ENCODE measurements at places on chromosomes 4 and X.
A peak's percentile ranks its signal among the peaks of the same experiment; 100 is the strongest.

GRCh38 chrX:46770817-46771163 lies 11.9 kb upstream of the SLC9A7 start:
- DNase-seq: no peak

DNA sequence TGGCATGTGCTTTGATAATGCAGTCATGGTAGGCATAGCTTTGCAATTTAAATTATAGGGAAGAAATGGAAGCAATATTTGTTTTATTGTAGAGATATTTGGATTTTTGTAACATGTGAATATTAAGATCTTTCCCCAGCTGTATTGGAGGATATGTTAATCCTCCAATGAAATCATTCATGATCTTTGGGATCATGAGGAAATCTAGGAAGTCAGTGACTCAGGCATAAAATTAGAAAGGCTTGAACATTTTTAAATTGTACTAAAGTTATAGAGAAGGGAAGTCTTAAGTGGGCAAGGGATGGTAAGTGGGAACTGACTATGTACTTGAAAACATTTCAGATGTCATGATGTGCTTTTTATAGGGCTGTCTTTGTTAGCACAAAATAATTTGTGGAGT lies 46.8 kb downstream of the FIP1L1 start:
- no peak for DNase-seq

GRCh38 chrX:19747652-19748610 lies 139.5 kb downstream of the SH3KBP1 start:
- peak; percentile 79 for DNase-seq

DNA sequence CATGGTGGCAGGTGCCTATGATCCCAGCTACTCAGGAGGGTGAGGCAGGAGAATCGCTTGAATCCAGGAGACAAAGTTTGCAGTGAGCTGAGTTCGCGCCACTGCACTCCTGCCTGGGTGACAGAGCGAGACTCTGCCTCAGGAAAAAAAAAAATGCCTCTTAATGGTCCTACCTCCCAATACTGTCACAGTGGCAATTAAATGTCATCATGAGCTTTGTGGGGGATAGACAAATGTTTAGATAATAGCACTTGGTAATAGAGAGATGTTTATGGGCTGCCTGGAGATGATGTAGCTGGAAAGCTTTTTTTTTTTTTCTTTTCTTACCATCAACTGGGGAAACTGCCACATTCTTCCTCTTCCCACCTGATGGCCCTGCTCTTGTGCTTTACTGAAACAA lies 33.0 kb downstream of the GRK4 start:
- no peak for DNase-seq

DNA sequence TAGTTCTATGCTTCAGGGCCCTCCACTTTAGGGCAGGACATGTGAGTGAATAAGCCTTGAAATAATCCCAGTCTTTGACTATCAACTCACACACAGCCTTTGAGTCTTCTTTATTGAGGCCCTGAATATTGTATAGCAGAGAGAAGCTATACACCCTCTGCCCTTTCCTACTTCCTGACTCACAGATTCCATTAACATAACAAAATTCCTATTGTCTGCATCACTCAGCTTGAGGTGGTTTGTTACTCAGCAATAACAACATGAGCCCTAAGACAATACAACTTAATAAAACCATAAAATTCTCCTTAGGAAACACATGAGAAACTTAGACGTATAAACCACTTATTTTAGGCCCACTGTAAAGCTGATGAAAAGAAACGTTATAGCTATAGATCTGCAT lies 680.3 kb upstream of the DIAPH2 start:
- no peak for DNase-seq

DNA sequence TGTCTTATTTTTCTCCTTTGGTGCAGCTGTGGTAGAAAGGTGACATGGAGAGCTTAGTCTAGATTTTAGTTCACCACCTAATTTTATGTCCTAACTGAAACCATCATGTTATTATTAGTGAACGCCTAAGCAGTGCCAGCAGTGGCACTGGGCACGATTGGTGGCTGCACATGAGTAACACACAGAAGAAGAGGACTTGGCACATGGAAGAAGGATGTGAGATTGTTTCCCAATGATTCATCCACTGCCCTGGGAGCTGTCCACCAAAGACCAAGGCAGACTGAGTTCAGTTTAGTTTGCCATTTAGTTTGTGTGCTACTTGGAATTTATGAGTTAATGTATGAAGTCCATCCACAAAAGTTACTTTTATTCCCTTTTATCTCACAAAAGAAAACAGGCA lies 68.1 kb upstream of the NAP1L5 start:
- no peak for DNase-seq

DNA sequence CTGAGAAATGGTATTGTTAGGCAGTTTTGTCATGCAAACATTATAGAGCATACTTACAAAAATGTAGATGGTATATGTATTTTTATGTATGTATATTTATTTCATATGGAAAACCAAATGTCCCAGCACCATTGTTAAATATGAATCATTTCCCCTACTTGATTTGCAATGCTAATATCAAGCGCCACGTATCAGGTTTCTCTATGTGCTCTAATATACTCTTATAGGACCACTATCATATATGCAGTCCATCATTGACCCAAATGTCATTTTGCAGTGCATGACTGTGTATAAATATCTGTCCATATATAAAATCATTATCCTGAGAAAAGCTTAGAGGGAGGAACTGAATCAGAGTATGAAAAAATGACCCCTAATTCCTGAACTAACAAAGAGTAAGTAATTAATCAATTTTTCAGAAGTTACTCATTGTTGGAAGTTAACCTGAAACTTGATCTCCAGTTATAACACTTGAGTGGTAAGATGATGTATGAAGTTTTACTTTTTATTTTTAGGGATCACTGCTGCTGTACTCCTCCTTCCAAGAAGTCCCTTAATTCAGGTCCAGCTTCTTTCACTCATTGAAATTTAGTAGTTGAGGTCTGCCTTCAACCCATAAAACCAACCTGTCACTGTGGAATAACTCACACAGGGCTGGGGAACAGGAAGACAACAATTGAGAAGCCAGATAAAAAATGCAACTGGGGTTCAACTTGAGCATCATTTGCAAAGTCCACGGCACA lies 134.8 kb upstream of the LDB2 start:
- DNase-seq: no peak

GRCh38 chrX:132955690-132956089 lies 2.7 kb downstream of the HS6ST2 start:
- no peak for DNase-seq

- DNase-seq: no peak
Measured at GRCh38 chr4:95643627-95644026, 94.9 kb upstream of the UNC5C start.

- no peak for DNase-seq
Measured at GRCh38 chrX:19794690-19795089, 92.7 kb downstream of the SH3KBP1 start.

- DNase-seq: peak; percentile 54
Measured at GRCh38 chr4:81562093-81562492, 90.4 kb upstream of the RASGEF1B start.

DNA sequence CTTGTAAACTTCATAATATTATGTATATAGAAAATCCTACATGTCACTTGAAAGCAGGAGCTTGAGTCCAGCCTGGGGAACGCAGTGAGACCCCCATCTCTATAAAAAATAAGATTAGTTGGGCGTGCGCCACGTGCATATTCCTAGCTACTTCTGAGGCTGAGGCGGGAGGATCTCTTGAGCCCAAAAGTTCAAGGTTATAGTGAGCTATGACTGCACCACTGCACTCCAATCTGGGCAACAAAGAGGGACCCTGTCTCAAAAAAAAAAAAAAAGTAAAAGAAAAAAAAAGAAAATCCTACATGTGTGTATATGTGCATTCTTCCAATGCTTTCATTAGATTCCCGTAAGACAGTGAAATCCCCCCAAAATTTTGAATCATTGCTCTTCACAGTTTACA lies 1.7 kb downstream of the SEC31A start:
- no peak for DNase-seq

GRCh38 chr4:13706120-13706519 lies 78.6 kb upstream of the BOD1L1 start:
- no peak for DNase-seq

DNA sequence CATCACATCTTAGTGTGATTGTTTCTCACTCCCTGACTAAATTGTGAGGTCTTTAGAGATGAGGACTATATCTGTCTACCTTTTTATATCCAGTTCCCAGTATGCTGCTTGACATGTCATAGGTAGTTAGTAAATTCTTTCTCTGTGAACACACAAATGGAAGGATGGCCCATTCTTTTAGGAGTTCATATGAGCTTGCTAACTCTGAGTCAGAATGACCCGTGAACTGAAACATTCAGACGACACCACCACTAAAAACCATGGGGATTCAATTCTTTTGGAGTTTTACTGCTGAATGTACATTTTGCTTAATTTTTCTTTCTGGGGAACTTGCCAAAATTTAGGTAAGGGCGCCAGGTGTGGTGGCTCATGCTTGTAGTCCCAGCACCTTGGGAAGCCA lies 13.9 kb downstream of the OFD1 start:
- DNase-seq: no peak

DNA sequence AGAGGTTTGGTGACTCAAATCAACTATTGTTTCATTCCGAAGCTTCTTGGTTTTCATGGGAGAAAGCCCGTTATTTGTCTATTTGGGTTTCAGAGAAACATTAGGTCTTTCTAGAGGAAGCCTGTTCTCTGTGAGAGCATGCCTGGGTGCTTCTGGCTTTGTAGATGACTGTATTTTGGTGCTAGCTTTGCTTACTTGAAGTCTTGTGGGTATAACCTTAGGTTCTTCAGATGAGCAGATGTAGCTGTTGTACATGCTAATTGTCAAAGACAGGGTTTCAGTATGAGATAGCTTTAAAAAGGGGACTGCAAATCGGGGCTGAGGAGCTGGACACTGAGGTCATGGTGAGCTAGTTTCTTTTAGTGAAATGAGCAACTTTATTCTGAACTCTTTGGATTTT lies 7.9 kb upstream of the STOX2 start:
- DNase-seq: no peak

GRCh38 chrX:15675490-15675921 lies 10.9 kb upstream of the CLTRN start:
- peak; percentile 85 for DNase-seq

GRCh38 chr4:85632981-85633380 lies 158.0 kb downstream of the ARHGAP24 start:
- no peak for DNase-seq

- DNase-seq: no peak
Measured at GRCh38 chr4:77202491-77202890, 45.5 kb downstream of the CCNG2 start.

DNA sequence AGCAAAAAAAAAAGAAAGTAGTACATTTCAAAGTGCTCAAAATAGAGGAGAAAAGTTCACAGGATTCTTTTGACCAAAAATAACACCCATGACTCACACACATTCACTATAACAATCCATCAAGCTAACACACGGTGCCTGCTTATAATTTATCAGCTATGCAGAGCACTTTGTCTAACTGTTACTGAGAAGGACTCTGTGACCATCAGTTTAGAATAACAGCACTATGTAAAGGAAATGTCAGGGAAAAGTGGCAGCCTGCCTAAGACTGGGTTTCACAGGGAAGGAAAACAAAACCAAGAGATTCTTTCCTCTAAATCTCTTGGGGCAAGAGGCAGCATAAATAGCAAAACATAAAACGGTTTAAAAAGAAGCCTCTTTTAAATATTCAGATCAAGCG lies 54.8 kb downstream of the CCDC149 start:
- no peak for DNase-seq

- no peak for DNase-seq
Measured at GRCh38 chrX:22171287-22172060, 101.2 kb upstream of the CBLL2 start.

- DNase-seq: no peak
Measured at GRCh38 chr4:64781737-64782326, 372.6 kb upstream of the TECRL start.

- DNase-seq: no peak
Measured at GRCh38 chr4:10074767-10075105, 41.9 kb downstream of the WDR1 start.

DNA sequence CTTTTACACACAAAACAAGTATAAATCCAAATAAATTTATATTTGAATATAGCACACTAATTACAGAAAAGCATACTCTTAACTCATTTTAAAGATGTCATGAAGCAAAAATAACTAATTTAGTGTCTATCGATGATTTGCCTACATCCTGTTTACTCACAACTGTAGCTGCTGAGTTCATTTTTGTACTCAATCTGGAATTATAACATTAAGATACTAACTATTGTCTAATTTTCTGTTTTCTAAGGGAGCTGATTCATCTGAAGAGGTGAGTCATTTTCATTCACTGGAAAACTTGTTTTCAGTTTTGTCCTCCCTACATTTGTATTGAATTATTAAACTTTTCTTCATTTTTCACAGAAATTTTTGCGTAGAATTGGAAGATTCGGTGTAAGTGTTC lies 3.7 kb downstream of the STATH start:
- no peak for DNase-seq

DNA sequence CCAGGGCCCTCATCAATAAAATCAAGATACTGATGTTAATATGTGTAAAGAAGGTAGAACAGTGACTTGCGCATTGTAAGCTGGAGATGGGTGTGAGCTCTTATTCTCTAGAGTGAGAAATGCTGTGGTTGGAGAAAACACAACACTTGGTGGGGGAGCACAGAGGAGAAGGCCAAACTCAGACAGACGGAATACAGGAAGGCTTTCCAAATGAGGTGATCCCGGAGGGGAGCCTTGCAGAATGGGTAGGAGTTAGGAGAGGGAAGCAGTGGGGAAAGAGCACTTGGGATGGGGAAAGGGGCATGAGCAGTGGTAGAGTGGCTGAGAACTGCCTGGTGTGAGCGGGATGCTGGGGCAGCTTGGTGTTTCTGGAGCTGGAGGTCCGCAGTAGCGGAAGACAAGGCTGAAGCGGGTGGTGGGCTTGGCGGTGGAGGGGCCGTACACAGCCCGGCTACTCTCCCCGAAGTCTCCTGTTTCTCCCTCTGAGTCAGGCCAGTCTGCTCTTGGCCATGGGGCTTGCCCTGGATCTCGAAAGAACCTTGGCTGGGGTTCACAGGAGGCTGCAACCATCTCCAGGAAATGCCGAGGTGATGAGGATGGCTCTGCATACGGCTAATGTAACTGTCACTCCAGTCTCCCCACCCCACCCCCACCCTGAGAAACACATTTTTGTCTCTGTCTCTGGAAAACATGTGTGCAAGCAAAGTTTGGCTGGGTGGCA lies 11.3 kb upstream of the PLAC1 start:
- DNase-seq: no peak

DNA sequence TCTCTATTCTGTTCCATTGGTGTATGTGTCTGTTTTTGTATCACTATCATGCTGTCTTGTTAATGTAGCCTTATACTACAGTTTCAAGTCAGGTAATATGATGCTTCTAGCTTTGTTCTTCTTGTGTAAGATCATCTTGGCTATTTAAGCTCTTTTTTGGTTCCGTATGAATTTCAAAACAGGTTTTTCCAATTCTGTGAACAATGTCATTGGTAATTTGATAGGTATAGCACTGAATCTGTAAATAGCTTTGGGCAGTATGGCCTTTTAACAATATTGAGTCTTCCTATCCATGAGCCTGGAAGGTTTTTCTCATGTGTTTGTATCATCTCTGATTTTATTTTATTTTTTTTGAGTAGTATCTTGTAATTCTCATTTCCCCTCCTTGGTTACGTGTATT lies 94.3 kb downstream of the ANAPC10 start:
- DNase-seq: no peak

GRCh38 chr4:157804986-157805385 lies 367.8 kb downstream of the GASK1B start:
- no peak for DNase-seq

- DNase-seq: no peak
Measured at GRCh38 chr4:5865896-5866599, 26.8 kb downstream of the CRMP1 start.
